Activated CD4-positive, alpha-beta T cell treated with anti-CD3 and anti-CD28 coated beads for 24 hours (primary cell): ENCODE measurements at places on chromosomes 16 and 17.

GRCh38 chr16:13438064-13438463, 481.9 kb upstream of the ERCC4 start:
- no peak for DNase-seq

DNA sequence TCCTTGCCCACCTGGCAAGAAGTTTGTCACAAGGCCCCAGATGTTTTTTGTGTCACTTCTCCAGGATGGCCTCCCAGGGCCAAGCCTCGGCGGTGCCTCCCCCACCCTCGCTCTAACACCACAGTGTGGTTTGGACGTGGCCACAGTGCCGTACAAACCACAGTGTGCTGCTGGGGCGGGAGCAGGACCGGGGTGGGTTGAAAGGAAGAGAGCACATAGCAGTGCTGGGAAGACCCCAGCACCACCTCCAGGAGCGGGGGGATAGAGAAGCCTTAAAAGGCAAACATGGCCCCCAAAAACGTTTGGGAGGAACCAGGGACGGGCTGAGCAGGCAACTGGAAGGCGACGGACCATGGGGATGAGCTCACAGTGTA, 5.0 kb upstream of the BCL6B start:
- DNase-seq = no peak

GRCh38 chr17:56970974-56971373, 7.0 kb upstream of the SCPEP1 start:
- DNase-seq = no peak

DNA sequence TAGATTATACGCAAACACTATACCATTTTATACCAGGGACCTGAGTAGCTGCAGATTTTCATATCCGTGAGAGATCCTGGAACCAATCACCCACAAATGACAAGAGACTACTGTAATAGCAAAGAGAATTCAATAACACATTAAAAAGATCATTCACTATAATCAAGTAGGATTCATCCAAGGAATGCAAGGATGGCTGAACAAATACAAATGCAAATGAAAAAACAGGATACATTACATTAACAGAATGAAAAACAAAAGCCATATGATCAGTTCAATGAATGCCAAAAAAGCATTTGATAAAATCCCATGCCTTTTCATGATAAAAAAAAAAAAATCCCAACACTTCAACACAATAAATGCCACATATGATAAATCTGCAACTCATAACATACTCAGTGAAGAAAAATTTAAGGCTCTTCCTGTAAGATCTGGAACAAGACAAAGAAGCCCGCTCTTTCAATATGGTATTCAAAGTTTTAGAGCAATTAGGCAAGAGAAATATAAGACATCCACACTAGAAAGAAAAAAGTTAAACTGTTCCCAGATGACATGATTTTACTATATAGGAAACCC, 29.0 kb downstream of the N4BP1 start:
- DNase-seq = no peak

DNA sequence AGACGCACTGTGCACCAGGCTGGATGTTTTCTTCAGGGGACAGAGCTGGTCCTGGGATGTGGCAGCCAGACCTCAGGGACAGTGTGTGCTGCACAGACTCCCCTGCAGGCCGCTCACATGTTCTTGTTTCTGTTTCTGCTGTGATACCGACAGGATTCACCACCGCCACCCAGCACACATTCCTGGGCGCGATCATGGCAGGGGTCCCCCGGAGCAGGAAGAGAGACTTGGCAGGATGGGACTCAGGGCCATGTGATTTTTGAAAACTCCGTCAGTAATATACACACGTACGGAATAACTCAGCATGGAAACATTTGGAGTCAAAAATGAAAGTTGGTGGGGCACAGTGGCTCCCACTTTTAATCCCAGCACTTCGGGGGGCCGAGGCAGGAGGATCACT, 79.0 kb downstream of the HAPSTR1 start:
- DNase-seq = no peak

- no peak for DNase-seq
Observed at GRCh38 chr16:81586977-81587625, 142.5 kb downstream of the CMIP start.

DNA sequence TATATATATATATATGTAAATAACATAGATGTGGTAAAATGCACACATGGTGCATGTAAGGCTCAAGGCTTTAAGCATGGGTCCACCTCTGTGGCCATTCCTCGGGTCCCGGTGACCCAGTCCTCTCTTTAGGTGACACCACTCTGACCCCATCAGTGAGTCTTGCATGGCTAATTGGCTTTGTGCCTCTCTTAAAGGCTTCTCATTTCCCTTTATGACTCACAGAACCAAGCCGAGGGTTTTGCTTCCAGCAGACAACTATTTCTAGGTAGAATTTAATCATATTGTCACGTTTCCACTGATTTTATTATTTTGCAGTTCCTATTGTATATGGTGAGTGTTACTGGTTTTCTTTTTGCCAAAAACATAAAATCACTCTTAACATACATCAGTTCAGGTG, 59.7 kb downstream of the PLCG2 start:
- DNase-seq = no peak

DNA sequence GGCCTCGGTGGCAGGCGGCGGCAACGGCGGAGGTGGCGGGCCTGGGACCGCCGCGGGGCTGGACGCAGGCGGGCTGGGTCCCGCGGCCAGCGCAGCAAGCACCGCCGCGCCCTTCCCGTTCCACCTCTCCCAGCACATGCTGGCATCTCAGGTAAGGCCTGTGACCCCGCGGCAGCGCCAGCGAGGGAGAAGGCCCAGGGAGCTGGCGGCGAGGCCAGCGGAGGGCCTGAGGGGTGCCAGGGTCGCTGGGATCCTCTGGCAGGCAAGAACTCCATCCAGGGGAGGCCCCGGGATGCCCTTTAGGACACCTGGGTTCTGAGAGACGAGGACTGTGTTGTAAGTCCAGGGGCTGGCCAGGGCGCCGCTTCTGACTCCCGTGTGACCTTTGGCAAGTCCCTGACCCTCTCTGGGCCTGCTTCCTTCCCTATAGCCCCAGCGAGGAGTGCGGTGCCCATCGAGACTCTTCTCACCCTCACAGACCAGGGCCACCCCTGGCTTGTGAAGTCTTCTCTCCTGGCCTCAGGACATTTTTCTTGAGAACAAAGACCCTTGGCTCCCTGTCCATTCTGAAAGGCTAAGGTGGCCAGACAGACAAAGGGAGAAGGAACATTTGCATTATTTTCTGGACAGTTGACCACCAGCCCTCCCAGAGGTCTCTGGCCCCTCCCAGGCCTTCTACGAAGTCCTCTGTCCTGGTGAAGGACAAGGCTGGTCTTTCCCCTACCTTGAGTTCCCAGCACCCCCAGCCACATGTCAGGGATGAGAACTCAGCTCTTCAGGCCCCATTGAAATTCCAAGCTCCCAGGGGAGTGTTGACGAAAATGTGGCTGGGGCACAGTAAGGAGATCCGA, 6.3 kb downstream of the TBX2 start:
- DNase-seq = no peak

- no peak for DNase-seq
Observed at GRCh38 chr17:76500747-76501017, 541 bp downstream of the RHBDF2 start.

DNA sequence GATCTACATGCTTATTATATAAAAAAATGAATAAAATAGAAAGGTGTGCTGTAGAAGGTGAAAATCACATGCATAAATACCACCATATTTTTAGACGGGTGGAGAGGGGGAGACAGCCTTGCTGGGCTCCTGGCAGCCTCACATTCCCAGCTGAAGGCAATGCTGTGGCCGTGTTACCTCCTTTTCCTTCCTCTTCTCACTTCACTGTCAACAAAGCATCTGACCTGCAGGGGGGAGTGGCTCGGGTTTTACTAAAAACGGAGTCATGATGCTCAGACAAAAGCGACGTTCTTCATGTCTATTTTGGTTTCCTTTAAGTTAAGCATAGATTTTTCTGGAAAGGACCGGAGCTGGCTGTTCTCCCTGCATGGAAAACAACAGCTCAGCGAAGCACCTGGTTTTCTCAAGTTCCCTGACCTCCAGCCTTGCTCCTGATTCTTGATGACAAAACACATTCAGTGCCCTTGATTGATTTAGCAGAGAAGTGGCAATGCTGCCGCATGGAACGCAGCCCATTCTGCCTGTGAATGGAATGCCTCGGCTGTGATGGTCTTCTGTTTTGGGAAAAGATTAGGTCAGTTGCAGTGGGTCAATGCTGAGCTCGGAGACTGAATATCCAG, 5.5 kb upstream of the RPTOR start:
- no peak for DNase-seq

GRCh38 chr17:80428363-80428762, 13.4 kb downstream of the ENDOV start:
- no peak for DNase-seq

DNA sequence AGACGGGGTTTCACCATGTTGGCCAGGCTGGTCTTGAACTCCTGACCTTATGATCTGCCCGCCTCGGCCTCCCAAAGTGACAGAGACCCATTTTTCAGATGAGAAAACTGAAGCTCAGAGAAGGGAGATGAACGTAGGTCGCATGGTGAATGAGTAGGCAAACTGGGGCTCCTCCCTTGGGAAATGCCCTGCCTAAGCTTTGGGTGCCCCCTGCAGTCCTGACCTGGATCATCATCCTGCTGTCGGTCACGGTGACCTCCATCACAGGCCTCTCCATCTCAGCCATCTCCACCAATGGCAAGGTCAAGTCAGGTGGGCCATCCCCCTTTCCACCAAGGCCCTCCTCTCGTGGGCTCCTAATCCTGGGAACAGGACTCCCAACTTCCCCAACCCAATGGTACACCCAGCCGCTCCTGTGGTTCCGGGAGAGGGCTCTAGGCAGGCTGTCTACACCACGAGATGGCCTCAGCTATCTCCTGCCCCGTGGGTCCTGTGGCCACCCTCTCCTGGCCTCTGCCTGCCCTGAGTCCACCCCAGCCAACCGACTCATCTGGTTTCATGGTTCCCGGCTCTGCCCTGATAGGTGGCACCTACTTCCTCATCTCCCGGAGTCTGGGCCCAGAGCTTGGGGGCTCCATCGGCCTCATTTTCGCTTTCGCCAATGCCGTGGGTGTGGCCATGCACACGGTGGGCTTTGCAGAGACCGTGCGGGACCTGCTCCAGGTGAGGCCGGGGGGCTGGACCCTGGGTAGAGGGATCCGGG, 4.7 kb downstream of the SLC12A3 start:
- DNase-seq = peak; percentile 9

DNA sequence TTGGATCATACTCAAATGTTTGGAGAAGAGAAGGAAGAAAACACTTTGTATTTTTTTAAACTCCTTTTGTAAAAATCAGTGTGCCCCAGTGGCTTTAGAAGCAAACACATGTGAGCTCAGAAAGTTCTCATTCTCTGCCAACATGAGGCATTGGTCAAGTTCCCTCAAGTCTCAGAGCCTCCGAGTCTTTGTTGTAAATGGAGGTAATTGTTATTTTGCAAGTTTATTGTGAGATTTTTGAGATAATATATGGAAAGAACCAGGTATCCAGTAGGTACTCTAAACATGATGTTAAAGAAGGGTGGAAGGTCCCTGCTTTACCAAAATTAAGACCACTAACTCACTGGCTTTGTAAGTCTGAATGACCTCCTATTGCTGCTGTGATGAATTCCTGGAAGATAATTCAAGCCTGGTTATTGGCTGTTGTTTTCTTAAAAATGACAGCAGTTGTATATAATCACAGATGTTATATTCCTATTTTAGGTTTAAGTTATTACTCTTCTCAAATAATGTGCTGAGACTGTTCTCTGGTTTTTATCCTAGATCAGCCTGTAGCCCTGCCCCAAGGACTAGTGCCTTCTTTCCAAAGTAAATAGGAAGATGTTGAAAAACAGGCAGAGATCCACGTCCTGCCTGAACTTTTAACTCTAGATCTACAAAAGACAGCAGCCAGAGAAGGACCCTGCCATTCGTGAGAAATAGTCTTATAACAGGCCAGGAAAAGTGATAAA, 2.4 kb downstream of the HLF start:
- DNase-seq = no peak

- DNase-seq = no peak
Observed at GRCh38 chr16:4698321-4699045, 5.1 kb downstream of the NUDT16L1 start.

DNA sequence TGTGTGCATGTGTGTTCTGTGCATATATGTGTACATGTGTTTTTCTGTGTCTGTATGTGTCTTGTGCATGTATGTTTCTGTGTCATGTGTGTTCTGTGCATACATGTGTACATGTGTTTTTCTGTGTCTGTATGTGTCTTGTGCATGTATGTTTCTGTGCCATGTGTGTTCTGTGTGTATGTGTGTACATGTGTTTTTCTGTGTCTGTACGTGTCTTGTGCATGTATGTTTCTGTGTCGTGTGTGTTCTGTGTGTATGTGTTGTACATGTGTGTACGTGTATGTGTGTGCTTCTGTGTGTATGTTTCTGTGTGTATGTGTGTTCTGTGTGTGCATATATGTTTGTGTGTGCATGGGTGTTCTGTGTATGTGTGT, 8.4 kb upstream of the RAB37 start:
- DNase-seq = no peak
